Fibroblast of skin of back (primary cell): ENCODE measurements at places on chromosomes 16 and 17.

- DNase-seq: no peak
Measured at GRCh38 chr16:23244122-23244521, 58.0 kb upstream of the SCNN1B start.

DNA sequence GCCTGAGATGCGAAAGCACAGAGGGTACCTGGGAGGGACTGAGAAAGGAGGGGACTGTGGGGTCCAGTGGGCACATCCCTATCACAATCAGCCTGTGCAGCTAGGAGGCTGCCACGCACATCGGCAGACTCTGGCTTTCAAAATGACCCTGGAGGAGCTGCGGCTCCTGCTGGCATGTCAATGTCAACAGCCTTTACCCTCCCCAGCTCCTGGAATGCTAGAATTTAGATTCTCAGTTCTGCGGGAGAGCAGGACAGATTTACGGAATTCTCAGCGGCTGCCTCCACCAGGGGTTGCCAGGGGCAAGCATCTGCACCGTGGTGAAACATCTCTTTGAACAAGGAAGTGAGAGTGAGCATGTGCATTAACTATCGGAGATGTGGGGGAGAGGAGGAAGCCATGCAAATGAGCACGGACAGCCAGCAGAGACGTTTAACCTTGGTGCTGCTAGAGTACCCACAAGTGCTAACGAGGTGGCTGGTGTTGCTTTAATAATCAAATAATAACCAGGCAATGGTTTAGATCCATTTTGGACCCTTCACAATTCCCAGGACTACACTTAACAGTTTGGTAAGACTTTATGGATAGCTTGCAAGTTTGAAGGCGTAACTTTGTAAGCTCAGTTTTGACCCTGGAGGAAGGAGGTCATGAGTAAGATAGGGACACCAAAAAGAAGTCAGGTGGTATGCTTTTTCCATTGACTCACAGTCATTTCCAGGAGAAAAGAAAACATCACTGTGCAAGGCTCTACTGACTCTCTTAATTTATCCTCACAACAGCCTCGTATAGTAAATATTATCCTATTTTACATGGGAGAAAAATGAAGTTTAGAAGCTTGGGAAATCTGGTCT is 54.1 kb downstream of the XYLT1 start:
- peak; percentile 86 for DNase-seq

GRCh38 chr17:3929764-3930163 is 13.5 kb upstream of the P2RX1 start:
- no peak for DNase-seq

GRCh38 chr16:71629278-71630016 is 3.5 kb downstream of the MARVELD3 start:
- no peak for DNase-seq

- peak; percentile 36 for DNase-seq
Measured at GRCh38 chr16:27154705-27155521, 48.4 kb upstream of the KDM8 start.

DNA sequence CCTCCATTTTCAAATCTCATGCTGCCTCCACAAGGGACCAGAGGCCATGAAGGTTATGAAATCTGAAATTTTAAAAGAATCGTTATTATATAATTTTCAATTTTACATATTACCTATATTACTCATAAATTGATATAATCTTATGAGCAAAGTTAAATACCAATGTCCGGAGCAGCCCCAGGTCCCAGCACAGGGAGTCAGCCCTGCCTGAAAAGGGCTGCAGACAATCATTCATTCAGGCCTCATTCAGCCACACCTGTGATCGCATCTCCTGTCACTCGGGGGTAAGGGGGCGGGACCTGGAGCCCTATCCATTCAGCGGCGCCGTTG is 172.5 kb downstream of the AHSP start:
- DNase-seq: no peak

- peak; percentile 51 for DNase-seq
Measured at GRCh38 chr17:70848785-70849184, 679.5 kb downstream of the KCNJ2 start.

- DNase-seq: peak; percentile 28
Measured at GRCh38 chr17:76427501-76428231, 25.3 kb downstream of the UBE2O start.
